ENCODE measurements at places on chromosomes 5 and 9.
A peak's percentile ranks its signal among the peaks of the same experiment; 100 is the strongest.

GRCh38 chr5:53971131-53971530, 339.2 kb downstream of the ARL15 start:
- no peak for DNase-seq

GRCh38 chr5:107604990-107605389, 65.7 kb downstream of the EFNA5 start:
- DNase-seq = peak; percentile 57

- DNase-seq = no peak
Observed at GRCh38 chr5:56739990-56740389, 75.4 kb upstream of the MAP3K1 start.

GRCh38 chr9:88313364-88314220, 74.7 kb upstream of the SPIN1 start:
- DNase-seq = no peak

DNA sequence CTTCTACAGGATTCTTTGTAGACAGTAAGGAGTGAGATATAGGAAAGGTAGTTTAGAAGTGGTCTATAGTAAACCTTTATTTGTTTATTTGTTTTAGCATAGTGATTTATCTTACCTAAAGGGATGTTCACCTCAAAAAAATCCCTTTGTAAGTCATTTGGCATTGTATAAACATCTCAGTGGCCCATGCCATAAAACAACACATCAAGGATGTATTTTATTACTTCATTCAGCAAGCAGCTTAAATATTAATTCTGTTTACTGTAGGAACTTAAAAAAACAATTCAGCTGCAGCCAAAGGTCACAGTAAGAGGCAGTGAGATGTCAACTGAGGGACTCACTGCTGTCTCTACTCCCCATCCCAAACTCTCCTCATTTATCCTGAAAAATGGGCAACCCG, 452.7 kb downstream of the HINT1 start:
- DNase-seq = no peak

DNA sequence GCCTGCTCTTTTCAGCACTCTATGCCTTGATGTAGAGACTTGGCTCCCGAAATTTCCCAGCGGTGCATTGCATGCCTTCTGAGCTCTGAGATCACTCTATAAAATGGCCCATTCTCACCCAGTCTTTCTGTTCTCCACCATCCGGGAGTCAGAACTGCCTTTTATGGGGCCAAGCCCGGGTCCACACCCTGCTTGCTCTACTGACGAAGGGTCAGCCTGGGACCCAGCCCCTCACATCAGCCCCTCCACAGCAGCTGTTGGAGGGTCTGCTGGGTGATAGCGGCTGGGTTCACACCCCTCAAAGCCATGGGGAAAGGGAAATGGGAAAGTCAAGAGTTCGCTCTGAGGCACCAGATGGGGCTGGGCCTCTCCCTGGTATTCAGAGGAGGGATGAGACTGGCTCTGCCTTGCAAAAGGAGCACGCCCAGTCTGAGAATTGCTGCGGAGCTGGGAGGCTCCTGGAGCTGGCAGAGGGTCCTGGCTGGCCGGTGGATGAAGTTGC, 66.0 kb upstream of the ORM1 start:
- DNase-seq = peak; percentile 54

DNA sequence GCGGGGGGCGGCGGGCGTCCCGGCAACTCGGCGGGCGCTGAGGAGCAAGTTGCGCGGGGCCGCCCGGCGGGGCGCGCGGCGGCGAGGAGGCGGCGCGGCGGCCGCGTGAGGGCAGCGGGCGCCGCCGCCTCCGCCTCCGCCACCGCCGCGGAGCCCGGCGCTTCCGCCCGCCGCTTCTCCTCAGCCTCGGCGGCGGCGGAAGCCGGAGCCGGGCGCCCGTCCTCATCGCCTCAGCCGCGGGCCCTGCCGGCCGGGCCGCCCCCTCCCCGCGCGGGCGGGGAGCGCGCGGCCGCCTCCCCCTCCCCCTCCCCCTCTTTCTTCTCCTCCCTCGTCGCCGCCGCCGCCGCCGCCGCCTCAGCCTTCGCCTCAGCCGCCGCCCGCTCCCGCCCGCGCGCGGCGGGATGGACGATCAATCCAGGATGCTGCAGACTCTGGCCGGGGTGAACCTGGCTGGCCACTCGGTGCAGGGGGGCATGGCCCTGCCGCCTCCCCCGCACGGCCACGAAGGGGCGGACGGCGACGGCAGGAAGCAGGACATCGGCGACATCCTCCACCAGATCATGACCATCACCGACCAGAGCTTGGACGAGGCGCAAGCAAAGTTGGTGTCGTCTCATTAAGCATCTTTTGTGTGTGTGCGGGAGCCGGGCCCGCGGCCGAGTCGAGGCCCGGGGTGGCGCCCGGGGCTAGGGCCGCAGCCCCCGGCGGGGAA, at the start of gene PBX3:
Gene PBX3 (plus strand): TSS at position 321 of the 712 bp plus-strand sequence.
- peak; percentile 57 for DNase-seq

DNA sequence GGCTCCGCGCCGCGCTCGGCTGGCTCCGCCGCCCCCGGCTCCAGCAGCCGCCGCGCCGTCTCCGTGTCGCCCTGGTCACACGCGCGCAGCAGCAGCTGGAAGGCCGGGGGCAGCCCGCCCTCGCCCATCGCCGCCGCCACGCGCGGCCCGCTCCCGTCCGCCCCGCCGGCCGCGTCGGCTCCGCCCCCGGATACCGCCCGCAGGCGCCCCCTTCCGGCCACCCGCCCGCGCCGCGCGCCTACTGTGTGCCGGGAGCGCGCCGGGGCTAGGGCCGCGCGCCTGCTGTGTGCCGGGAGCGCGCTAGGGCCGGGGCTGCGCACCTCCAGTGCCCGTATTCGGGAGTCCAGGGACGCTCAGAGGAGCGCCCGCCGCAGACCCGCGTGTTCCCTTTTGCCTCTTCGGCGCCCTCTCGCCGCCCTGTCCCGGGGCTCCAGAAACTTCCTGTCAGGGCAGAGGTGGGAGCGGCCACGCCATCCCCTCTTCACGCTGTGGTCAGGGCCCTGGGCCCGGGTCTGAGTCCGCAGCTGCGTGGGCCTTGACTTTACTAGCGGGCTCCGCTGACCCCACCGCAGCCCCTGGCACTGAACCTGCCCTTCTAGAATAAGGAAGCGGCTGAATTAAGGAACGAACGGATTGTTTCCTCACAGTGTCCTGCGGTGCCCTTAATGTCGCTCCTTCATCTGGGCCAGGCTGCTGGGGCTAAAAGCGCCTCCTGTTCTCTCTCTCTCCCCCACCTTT, at the start of gene ANKS6:
Gene ANKS6 (minus strand): TSS at position 192 of the 738 bp plus-strand sequence. CDS start 64 bp downstream, at position 128.
- peak; percentile 48 for DNase-seq

DNA sequence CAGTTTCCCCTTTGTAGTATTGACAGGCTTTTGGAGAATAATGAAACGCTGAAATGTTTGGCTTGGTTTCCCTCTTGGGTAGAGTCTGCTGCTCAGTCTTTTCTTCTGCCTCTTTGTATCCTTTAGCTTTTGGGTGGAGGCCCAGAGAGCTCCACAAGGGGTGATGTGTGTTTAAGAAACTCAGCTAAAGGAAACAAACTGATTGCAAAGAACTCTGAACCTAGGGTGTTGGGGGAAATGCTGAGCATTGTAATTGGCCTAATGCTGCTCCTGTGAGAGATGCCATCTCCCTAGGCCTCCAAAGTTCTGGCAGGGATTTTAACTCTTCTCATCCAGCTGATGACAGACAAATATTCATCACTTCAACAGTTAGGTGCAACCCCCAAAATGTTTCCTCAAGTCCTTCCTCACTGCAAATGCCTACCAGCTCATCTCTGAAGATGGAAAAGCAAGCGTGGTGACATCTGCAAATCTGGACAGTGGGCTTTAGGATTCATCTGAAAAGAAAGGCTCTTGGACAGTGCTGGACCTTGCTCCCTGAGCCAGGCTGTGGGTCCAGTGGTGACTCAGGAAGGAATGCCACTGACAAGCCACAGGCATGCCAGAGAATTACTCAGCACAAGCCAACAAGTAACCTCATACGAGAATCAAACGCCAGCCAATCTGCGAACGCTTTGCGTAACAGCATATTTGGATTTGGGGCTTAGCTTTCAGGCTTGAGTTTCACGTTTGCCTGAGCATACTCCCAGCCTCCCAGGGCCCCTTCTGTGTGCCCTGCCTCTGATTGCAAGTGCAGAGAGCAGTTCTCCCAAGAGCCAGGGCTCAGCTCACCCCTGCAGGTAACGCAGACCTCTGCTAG, 30.5 kb upstream of the ZSWIM6 start:
- DNase-seq = no peak

DNA sequence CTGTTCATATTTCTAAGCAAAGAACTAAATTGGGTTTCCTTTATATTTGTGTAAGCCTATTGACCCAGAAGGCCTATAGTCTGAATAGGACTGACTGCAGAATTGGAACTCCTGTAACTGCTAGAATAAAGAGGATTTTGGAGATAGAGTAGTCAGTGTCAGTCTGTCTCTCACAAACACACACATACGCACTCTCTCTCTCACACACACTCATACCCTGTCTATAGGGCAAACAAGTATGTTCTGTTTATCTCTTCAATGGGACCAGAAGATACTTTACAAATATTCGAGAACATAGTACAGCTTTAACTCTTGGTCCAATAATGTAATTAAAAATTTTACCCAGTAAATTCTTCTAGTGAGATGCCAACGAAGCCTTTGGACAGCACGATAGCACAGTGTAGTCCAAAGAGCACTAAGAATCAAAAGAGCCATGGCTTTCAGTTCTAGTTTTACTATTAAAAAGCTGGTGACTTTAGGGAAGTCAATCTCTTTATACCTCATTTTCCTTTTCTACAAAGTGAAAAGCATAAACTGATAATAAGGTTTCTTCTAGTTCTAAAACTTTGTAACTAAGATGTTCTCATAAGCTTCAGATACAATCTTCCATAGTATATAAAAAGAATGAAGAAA, 19.3 kb downstream of the ABHD17B start:
- no peak for DNase-seq

DNA sequence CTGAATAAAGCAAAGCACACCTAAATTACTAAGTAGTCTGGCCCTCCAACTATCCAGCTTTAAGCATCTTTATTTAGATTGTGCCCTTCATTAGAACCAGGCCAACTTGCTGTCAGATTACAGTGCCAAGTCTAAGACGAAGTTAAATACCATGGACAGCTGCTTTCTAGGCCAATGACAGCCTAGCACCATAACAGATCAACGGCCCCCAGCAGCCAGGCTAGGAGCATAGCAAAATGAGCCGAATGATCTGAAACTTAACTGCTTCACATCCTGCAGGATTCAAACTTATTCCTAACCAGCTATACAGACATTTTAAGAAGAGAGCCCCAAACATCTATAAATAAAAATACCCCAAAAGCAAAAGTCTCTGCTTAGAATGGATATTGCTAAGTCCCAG, 6.8 kb downstream of the SLC24A2 start:
- DNase-seq = peak; percentile 8

- no peak for DNase-seq
Observed at GRCh38 chr5:180330810-180331646, 22.1 kb downstream of the GFPT2 start.

DNA sequence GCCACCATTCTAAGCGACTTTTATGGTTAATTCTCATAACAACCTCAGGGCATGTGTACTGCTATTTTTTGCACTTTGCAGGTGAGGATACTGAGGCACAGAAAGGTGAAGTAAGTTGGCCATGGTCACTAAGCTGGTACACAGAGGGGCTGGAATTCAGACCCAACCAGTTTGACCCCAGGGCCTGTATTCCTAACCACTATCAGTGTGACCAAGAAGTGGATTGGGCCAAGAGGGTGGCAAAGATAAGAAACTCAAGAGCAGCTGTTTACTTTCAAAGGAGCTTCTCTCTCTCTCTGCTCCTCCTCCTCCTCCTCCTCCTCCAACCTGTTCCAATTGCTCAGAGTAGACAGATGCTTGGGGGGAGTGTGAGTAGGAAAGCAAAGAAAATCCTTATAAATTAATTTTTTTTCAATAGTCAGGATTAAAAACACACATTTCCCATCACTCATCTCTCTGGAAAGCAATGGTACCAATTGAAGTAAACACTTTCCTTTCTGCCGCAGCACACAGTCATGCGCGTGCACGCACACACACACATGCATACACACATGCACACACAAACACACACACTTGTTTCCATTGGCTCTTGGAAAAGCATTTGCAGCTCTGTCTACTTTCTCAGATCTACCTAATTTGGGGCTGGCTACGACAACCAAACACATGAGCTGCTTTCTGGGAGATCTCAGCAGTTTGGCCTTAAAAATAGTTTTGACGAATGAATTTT, 736.7 kb upstream of the WWC1 start:
- peak; percentile 40 for DNase-seq

DNA sequence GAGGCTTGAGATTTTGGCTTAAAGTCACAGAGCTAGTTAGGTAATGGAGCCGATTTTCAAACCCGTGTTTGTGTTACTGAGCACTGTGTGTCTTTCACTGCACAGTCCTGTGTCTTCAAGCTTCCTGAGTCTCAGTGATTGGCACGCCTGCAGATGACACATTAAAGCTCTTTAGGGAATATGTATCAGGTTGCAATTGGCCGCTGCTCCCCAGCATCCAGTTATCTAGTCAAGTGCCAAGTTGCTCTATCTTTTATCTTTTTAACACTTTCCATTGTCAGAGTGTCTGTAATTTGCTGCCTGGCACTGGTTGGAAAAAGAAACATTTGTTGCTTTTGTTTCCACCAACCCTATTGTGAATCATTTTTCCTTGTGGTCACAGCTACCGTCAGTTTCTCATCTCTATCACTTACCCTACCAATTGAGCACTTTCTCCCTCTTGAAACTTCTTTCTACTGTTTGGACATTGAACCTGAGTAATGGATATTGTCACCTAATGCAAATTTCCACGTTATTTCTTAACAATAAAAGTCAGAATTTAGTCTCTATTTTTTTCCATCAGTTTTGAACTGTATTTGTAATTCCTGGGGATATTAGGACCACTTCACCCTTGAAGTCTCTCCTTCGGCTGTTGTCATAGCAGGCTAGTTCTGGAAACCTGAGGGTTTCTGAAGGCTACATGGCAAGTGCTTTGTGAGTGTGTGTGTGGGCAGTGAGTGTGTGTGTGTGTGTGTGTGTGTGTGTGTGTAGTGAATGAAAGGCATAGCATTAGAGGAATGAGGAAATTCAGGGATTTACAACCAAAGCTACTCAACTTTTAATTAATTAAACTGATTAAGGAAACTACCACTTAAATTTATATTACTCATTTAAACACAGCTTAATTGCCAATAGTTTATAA, 274.3 kb downstream of the ISL1 start:
- peak; percentile 47 for DNase-seq

- no peak for DNase-seq
Observed at GRCh38 chr5:9712506-9712905, 82.4 kb upstream of the TAS2R1 start.

GRCh38 chr5:14476786-14477435, 104.7 kb upstream of the OTULINL start:
- no peak for DNase-seq

- no peak for DNase-seq
Observed at GRCh38 chr5:90421136-90421535, 11.6 kb upstream of the CETN3 start.

DNA sequence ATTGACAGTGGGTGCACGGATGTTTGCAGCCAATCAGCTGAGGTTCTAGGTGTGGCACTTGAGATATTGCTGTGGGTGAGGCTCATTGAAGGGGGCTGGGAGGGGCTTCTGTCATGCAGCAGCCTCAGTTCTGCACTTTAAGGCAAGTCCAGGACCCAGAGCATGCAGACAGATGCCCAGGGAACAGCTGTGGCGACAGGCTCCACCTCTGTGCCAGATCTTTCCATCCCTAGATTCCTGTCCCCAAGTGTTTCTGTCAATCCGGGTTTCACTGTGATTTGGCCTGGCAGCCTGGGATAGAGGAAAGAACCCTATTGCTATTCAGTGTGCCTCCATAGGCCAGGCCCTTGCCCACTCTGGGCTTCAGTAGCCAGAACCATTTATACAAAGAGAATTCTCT, 20.8 kb upstream of the CERCAM start:
- no peak for DNase-seq

- DNase-seq = peak; percentile 46
Observed at GRCh38 chr5:26833596-26833995, 204.8 kb downstream of the CDH9 start.

- no peak for DNase-seq
Observed at GRCh38 chr9:74872619-74873233, 15.0 kb downstream of the TRPM6 start.

GRCh38 chr5:55356896-55357295, 49.1 kb downstream of the MTREX start:
- no peak for DNase-seq

Data from NCI-H524 (cell line).